ENCODE measurements at places on chromosomes 1 and 21.

GRCh38 chr1:61132645-61133334 lies 50.4 kb downstream of the NFIA start:
- DNase-seq, result no peak

- no peak for DNase-seq
These were observed 3.2 kb downstream of the NOS1AP start for GRCh38 chr1:162072740-162073139.

DNA sequence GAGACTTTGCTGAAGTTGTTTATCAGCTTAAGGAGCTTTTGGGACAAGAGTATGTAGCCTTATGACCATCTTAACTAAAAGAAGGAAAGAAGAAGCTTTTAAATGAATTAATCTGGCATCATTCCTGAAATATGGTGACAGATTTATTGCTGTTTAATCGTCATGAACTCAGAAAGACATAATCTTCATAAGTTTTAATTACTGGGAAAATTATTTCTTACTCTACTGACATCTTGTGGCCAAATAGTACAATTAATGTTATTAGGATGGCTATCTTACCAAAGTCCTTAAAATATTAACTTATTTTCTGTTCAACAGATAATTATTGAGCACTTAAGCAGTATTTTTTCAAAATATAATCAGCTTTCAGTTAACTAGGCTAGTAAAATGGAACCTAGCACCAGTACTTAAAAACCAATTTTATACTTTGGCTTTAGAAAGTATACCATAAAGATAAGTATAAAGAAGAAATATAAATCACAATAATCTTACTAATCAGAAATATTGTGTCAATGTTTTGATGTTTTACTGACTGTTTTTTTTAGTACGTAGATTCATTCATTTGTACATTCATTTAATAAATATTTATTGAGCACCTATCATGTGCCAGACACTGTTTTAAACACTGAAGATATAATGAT lies 34.7 kb upstream of the GPR25 start:
- DNase-seq, result peak; percentile 3

DNA sequence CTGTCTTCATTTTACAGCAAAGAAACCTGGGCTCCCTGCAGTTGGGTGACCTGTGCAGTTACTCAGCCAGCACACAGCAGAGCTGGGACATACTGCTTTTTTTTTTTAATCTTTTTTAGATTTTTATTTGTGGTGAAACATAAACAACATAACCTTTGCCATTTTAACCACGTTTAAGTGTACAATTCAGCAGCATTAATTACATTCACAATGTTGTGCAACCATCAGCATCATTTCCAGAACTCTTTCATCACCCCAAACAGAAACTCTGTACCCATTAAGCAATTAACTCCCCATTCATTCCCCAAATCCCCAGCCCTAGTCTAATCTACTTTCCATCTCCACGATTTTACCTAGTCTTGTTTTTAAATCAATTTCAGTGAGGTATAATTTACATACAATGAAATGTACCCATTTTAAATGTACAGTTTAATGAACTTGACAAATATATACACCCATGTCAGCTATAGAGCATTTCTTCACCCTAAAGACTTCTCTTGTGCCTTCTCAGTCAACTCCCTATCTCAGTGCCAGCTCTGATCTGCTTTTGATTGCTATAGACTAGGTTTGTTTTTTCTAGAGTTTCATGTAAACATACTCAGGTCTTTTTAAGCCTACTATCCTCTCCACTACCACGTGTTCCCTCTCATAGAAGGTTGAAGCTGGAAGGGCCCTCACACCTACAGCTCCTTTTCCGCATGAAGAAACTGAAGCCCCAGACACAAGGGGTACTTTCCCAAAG lies 37.8 kb upstream of the C8B start:
- DNase-seq, result no peak

- DNase-seq, result no peak
These were observed 1.3 kb downstream of the NPHP4 start for GRCh38 chr1:5990913-5991312.

GRCh38 chr1:78275456-78275855 lies 215.3 kb upstream of the PTGFR start:
- DNase-seq, result no peak

DNA sequence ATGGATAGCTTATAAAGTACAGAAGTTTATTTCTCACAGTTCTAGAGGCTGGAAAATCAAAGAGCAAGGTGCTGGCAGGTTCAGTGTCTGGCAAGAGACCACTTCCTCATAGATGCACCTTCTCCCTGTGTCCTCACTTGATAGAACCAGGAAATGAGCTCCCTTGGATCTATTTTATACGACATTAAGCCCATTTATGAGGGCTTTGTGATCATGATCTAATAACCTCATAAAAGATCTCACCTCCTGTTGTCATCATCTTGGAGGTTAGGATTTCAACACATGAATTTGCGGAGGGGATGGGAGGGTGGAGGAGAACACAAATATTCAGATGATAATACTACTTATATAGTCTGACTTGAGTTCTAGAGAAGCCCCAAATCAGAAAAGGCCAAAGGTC lies 222.1 kb upstream of the SNX7 start:
- no peak for DNase-seq

- no peak for DNase-seq
These were observed 37.4 kb downstream of the RAB3B start for GRCh38 chr1:51953079-51953478.

DNA sequence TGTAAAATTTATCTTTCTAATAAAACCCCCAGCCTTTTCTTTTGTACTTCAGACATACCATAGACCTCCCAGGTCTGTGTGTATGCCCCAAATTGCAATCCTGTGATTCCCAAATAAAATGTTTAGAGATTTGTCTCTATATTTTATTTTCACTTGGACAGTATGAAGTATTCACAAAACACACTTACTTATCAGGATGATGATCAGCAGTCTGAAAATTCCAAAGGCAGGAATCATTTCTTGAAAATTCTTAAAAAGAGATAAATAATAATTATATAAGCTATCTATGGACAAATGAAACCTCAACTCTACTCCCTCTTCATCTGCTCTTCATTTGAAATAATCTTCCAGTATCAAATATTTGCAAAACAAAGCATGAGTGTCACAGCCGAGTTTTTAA lies 11.6 kb upstream of the GJA9 start:
- DNase-seq, result no peak

GRCh38 chr1:5189384-5189783 lies 535.0 kb downstream of the AJAP1 start:
- no peak for DNase-seq

DNA sequence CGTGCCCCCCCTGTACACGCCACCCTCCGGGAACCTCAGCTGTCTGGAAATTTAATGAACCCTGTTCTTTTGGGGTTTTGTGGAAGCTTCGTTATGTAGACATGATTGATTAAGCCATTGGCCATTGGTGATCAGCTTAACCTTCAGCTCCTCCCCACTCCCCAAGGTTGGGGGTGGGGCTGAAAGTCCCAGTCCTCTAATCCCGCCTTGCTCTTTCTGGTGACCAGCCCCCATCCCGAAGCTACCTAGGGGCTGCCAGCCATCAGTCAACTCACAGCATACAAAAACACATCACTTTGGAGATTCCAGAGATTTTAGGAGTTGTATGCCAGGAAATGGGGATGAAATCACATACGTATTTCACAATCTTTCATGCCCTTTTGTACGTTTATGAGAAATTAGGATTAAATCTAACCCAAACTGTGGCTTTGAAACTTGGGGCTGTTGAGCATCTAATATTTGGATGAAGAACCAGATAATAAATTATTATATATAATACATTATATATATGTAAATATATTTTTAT lies 52.3 kb downstream of the BACE2 start:
- DNase-seq, result no peak

DNA sequence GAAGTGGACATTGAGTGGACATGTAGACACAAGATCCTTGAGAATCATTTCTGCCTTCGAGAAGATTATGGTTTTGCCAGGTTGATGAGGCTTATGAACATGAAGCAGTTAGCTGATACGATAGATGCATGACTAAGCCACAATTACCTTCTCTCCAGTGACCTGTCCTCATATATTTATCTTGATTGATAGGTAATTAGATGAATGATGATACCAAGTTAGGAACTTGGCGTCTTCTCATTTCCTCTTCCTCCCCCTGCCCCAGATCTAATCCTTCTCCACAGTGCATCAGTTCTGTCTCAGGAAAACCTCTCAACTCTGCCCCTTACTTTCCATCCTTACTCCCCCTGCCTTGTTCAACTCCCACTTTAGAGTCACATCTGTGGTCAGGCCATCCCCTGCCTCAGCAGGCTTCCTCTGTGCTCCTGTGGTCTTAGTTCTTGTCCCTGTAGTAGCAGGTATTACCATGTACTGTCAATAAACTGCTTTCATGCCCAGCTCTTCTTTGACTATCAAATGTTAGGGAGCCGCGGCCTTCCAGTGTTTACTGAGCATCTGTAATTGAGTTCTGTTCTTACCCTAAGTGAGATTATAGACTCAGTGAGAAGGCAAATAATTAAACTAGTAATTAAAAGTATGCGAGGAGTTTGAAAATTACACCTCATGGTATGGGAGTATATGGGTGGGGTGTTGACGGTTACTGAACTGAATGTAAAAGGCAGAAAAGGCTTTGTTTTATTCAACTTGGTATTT lies 5.1 kb downstream of the ST6GALNAC3 start:
- DNase-seq, result peak; percentile 40

GRCh38 chr1:41806472-41807155 lies 112.1 kb downstream of the HIVEP3 start:
- no peak for DNase-seq

GRCh38 chr1:221793439-221794078 lies 51.7 kb upstream of the DUSP10 start:
- no peak for DNase-seq

- DNase-seq, result no peak
These were observed 46.4 kb downstream of the TOR1AIP2 start for GRCh38 chr1:179831225-179831624.
